ENCODE measurements at places on chromosomes 7 and 10.

GRCh38 chr10:12081879-12082557, 13.3 kb downstream of the DHTKD1 start:
- no peak for DNase-seq

DNA sequence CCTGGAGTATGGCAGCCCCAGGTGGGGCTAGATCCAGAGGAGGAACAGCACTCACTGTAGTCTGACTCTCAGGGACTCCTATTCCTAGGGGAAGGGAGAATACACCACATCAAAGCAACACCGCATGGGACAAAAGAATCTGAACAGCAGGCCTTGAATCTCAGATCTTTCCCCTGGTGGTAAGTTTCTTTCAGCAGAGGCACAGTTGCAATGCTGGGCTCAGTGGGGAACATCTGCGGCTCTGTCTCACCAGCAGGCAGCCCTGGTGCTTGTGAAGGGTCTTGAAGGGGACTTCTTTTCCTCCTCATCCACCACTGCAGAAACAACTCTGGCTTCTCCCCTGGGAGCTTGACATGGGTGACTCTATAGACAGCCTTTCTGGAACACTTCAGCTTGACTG, 111.2 kb upstream of the ARHGAP21 start:
- DNase-seq, result no peak

DNA sequence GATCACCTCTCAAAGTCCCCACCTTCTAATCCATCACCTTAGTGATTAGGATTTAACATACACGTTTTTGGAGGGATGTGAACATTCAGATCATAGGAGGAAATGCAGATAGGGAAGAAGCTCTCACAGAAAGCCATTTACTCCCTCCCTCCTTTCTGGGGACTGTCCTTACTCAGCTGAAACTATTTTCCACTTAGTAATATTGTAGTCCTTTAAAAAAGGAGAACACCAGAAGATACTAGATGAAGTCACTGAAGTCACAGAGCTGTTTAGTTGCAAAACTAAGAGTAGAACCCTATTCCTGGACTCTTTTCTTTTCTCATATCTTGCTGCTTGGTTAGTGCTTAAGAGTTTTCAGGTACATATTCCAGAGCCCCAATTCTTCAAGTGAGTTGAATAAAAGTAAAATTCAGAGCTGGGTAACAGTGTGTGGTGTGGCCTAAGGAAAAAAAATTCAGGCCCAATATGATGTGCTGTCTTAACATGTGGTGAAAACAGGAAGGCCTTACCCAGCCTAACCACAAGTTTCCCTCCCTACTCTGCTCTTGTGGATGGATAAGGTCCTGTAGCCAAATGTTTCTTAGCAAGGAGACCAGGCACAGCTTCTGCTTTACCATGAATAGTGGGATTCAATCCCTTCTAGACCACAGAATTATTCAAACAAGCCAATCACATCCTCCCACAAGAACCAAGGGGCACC, 135.7 kb downstream of the INHBA start:
- no peak for DNase-seq

DNA sequence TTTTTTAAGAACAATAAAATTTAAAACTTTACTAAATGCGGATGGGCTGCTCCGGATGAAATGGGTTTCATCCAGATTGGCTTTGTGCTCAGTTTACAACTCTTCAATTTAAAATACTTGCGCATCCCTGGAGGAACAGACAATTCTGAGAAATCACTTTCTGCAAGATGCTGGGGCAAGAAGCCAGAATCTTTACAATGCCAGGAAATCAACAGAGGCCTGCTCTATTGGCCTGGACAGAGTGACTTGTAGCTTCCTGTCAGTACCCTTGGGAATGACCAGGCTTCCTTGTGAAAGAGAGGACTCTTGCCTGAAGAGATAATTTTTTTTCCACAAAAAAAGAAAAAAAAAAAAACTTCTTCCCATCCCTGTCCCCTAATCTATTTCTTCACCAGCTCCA, 3.9 kb upstream of the FAM13C start:
- DNase-seq, result no peak

- no peak for DNase-seq
Observed at GRCh38 chr10:42776681-42777080, 5.9 kb upstream of the BMS1 start.

DNA sequence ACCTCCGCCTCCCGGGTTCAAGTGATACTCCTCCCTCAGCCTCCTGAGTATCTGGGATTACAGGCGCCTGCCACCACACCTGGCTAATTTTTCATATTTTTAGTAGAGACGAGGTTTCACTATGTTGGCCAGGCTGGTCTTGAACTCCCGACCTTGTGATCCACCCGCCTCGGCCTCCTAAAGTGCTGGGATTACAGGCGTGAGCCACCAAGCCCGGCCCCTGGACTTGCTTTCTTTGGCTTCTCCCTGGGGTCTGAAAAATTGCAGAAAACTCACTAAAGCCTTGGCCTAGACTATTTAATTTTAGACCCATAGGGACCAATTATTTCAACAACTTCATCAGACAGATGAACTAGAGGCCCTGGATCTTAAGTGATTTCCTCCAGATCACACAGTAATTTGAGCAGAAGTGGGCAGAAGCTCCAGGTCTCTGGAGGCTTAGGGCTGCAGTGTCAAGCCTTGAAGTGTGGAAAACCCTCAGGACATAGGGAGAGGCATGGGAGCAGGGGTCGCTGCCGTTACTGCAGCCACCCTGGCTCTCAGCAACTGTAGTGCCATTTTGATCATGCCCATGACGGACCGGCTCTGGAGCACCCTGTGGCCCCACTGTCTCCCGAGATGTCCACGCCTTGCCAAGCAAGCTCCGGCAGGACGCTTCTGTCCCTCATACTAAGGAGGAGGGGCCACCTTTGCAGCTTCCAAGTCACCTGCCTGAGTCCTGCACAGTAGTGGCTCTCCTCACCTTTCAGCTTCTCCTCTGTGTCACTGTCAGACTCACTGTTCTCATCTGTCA, 72.4 kb downstream of the DENND2A start:
- DNase-seq, result no peak

GRCh38 chr7:68434857-68435256, 1163.4 kb upstream of the AUTS2 start:
- no peak for DNase-seq

GRCh38 chr10:102222797-102223196, 3.3 kb upstream of the ELOVL3 start:
- DNase-seq, result no peak

DNA sequence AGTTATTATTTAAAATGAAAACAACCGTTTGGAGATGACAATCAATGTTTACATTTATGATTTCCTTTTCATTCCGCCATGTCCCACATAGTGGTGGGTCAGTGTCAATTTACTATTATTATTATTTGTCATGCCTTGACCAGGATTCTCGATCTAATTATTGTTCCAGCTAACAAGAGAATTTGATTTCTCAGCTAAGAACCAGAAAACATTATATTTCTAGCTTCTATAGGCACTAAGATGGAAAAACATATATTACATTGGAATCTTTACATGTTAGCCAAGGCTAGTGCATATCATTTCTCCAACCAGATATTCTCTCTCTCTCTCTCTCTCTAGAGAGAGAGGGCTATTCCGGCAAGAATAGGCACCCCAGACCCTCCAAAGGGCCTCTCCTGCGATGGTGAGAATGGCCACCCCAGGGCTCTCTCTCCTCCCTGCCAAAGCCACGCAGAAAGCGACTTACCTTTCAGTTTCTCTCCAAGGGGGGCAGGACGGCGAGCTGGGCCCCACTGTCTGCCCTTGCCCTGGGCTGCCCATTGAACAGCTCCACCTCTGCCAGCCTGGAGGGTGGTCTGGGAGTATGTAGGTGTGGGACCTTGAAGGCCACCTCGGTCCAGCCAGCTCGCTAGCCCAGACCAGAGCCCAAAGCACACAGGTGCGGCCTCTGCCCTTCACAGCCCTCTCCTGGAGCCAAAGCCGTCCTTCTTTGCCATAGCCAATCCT, 2.4 kb downstream of the HOXA3 start:
- no peak for DNase-seq

- DNase-seq, result no peak
Observed at GRCh38 chr7:149016876-149017275, 11.4 kb downstream of the PDIA4 start.

DNA sequence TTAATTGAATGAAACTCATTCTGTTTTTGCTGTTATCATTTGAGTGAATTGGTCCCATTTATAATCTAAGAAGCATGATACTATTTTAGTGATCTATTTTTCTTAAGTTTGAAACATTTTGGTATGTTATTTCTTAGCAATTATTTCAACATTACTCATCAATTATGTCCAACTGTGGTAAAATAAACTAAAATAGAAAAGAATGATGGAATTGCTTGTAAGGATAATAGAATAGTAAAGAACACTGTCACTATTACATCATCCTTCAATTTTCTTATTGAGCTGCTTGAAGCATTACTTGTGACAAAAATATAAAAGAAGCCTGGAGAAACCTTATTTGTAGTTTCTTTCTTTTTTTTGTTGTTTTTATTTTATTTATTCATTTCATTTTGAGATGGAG, 42.4 kb downstream of the ZNF487 start:
- no peak for DNase-seq

GRCh38 chr10:96269438-96270300, 1.7 kb downstream of the BLNK start:
- no peak for DNase-seq

- DNase-seq, result no peak
Observed at GRCh38 chr10:97503406-97503805, 4.7 kb downstream of the UBTD1 start.

DNA sequence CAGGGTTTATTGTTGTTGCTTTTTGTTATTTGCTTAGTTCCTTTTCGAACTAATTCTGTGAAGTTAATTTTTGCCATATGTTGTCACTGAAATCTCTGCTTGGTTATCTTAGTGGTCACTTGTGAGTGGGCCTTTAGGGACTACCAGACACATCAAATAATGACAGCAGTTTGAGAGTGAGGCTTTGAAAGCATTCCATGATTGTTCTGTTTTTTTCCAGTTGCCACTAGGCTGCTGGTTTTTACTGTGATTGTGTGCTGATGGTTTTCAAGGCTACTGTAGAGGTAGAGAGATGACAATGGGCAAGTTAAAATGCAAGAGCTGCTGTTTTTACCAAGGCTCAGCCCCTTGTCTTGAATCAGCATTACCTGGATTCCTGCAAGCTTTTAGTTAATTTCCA, 20.0 kb downstream of the SEPTIN7 start:
- DNase-seq, result no peak

DNA sequence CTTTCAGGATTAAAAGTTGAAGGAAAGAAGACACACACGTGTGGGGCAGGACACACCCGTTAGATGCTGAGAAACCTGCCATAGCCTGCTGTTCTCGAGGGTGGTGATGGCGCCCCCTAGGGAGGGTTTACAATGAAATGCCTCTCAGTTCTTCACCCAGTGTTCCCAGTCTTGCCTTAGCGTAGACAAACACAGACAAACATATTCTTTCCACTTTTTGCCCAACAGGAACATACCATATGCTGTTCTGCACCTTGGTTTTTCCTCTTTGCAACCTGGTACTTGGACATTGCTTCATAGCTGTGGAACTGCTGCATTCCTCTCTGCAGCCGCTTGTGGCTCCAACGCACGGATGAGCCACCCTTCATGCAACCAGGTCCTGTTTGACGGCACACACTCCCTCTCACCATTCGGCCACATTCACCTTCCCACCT, 23.3 kb upstream of the HSPA12A start:
- peak; percentile 50 for DNase-seq

DNA sequence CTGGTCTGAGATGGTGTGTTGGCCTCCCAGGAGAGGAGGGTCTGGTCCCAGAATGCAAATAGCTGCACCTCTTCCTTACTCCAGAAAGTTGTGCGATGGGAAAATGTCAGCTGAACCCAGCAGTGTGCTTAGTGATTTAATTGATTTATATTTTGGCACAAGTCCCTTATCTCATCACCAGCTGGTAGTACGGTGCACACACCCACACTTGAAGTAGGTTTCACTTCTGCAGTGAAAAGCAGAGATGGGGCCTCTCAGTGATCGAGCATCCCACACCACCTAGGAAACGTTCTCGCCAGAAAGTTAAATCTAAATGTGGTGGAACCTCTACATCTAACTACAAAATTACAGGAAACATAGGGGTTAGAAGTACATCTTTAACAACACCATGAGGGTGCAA, 80.4 kb downstream of the UBE3C start:
- no peak for DNase-seq

DNA sequence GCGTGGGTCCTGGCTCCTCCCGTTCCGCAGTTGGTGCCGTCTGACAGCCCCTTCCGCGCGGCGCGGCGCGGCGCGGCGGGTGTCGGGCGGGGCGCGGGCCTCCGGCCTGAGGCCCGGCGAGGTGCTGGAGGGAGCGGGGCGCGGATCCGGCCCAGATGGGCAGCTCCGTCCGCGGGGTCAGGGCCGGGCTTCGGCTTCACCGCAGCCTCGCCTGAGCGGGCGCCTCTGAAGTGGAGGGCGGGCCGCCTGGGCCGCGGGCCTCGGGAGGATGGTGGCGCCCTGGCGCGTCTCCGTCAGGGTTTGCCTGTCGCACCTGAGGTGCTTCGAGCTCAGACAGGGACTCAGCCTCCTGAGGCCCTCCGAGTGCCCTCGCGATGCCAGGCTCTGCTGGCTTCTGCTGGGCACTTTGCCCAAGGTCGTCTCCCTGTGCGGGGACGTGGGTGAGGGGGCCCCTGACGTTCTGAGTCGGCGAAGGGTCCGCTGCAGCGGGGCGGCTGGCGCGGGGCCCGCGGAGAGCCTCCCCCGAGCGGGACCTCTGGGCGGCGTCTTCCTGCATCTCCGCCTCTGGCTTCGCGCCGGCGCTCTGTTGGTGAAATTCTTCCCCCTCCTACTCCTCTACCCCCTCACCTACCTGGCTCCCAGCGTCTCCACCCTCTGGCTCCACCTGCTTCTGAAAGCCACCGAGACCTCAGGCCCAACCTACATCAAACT, 473 bp downstream of the ADCK2 start:
- peak; percentile 58 for DNase-seq

GRCh38 chr7:29421010-29421956, 142.4 kb upstream of the PRR15 start:
- no peak for DNase-seq

DNA sequence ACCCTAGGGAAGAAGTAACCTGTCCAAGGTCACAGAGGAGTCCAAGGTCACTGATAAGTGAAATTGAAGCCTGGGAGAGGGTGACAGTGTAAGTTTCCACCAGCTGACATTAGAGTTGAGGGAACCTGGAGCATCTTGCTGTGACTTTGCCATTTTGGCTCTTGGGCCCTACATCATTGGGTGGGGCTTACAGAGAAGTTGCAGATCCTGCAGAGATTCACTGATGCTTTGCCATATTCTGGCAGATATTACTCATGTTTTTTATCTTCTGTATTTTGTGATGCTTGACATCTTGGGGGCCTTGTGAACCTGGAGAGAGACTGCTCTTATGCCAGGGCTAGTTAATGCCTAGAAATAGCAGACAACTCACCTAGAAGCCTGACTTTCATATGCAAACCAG, 36.5 kb downstream of the SMKR1 start:
- DNase-seq, result no peak

GRCh38 chr7:74023092-74023536, 4.9 kb upstream of the ELN start:
- DNase-seq, result no peak

- no peak for DNase-seq
Observed at GRCh38 chr10:77319557-77319956, 318.1 kb downstream of the KCNMA1 start.

DNA sequence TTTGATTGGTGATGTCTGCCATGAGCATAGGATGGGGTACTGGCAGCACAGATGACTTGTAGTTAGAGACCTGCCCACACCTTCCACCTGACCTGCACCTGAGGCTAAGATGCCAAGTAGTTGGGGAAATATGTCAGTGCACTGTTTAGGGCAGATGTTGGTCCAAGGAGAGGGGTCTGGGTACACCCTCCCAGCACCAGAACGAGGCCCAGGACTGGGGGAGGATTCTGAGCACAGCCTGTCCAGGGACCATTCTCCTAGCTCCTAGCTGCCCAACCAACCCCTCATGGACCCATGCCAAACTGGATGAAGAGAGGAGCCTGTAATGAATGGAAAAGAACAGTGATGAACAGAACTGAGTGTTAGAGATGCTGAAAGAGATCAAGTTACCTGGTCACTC, 28.0 kb downstream of the FRMPD2 start:
- no peak for DNase-seq
